ENCODE measurements at places on chromosomes 4 and X. TPM values are rescaled to one million over a fixed set of nuclear protein-coding genes. Genes with fewer than 3 reads are reported as not detected.

The SUPT20HL2 gene
- not detected for total RNA-seq

The RRH gene
- total RNA-seq: 0.06 TPM

The HSFX4 gene
- total RNA-seq: not detected

The TRPC3 gene
- total RNA-seq: 0.11 TPM

The HERC5 gene
- 4.3 TPM for total RNA-seq

The ARL13A gene
- total RNA-seq: 0.30 TPM

The KDR gene
- total RNA-seq: 0.15 TPM

The CFP gene
- total RNA-seq: 0.95 TPM

The RGN gene
- total RNA-seq: not detected

The RASL11B gene
- 0.13 TPM for total RNA-seq

The ZNF518B gene
- 2.9 TPM for total RNA-seq

The RTL3 gene
- 0.16 TPM for total RNA-seq

The RBM47 gene
- total RNA-seq: 36.7 TPM

The MTMR8 gene
- total RNA-seq: 0.45 TPM

The RENBP gene
- total RNA-seq: not detected

The RASGEF1B gene
- 0.05 TPM for total RNA-seq

The CT45A10 gene
- total RNA-seq: 0.51 TPM

The PDE5A gene
- total RNA-seq: 0.40 TPM

The FHIP1A gene
- 0.06 TPM for total RNA-seq

The HSPA4L gene
- 7.8 TPM for total RNA-seq

The ODAPH gene
- not detected for total RNA-seq

The CXorf51A gene
- not detected for total RNA-seq

The NHS gene
- total RNA-seq: 2.6 TPM

The TENM3 gene
- total RNA-seq: 1.4 TPM

Data from A549 treated with dexamethasone at 1 μM for 4 hours (cell line).